ENCODE measurements at places on chromosomes 3 and 15. TPM values are rescaled to one million over a fixed set of nuclear protein-coding genes. Genes with fewer than 3 reads are reported as not detected.
A peak's percentile ranks its signal among the peaks of the same experiment; 100 is the strongest.

GRCh38 chr3:33825111-33825510 is 26.7 kb downstream of the PDCD6IP start:
- DNase-seq = no peak

GRCh38 chr15:40274350-40275274 is 8.3 kb downstream of the ANKRD63 start:
- peak; percentile 95 for DNase-seq

GRCh38 chr15:78035321-78035751 is 42.2 kb downstream of the TBC1D2B start:
- no peak for DNase-seq

- no peak for DNase-seq
These were observed 53.2 kb downstream of the MEF2A start for GRCh38 chr15:99618941-99619411.

GRCh38 chr3:190224863-190225692 is 97.2 kb downstream of the CLDN1 start:
- DNase-seq = no peak

DNA sequence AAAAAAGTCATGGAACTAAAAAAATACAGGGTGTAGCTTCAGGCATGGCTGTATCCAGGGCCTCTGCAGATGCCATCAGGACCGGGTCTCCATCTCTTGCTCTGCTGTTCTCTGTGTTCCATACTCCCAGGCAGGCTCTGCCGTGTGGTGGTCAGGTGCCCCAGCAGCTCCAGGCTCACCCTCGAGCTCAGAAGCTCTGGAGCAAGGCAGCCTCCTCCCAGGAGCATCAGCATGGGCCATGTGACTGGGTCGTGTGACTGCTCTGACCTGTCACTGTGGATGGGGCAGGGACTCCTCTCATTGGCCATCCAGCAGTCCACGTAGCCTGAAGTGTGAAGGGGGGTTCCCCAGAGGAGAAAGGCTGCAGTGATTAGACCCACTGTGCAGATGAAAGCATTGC is 8.5 kb downstream of the FBLN2 start:
- DNase-seq = no peak

- DNase-seq = no peak
These were observed 290.5 kb upstream of the GADL1 start for GRCh38 chr3:31185062-31185357.

DNA sequence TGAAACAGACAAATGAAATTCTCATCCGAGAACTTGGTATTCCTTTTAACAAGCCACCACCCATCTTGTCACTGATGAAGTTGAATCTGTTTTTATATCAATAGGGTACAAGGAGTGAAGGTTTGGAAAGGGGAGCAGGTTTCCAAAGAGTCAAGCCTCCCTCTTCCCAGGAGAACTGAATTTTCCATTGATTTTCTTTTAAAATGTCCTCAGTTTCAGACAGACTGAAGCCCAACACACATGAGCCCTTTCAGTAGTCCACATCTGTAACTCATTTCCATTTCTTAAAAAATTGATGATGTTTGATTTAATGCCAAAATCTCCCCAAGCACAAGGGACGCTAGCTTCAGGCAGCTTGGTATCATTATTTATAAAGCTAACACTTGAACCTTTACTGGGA is 187.7 kb downstream of the FOXB1 start:
- DNase-seq = no peak

Gene TPRG1
- 0.46 TPM for total RNA-seq

Gene SCN11A
- total RNA-seq = 0.18 TPM

Gene HHLA2
- not detected for total RNA-seq

Gene INTS14
- 33.9 TPM for total RNA-seq

Gene ECE2
- total RNA-seq = not detected

Measured in osteocyte (in vitro differentiated cells).